ENCODE measurements at places on chromosomes 13 and 19. TPM values are rescaled to one million over a fixed set of nuclear protein-coding genes. Genes with fewer than 3 reads are reported as not detected.

SLC5A5 gene
- not detected for total RNA-seq

GRCh38 chr13:90591260-90591926 lies 756.1 kb upstream of the MIR17HG start:
- no peak for DNase-seq

DNA sequence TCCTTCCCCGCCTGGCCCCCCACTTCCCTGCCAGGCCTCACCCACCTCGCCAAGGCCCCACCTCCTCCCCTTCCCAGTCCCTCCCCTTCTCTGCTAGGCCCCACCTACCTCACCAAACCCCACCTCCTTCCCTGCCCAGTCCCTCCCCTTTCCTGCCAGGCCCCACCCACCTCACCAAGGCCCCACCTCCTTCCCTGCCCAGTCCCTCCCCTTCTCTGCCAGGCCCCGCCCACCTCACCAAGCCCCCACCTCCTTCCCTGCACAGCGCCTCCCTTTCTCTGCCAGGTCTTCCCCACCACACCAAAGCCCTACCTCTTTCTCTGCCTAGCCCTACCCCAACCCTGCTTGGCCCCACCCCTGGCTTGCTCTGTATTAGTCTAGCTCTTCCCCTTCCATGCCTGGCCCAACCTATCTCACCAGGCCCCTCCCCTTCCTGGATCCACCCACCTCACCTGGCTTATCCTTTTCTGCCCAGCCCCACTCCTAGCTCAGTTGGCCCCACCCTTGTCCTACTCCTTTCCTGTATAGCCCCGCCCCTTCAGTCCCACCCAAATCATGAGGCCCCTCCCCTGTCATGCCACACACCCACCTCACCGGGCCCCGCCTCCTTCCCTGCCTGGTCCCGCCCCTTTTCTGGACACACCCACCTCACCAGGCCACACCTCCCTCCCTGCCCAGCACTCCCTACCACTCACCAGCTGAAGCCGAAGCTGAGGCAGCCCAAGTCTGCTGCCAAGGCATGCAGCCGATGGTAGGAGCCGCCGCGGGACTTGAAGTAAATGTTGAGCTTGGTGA lies 16.2 kb downstream of the CERS1 start:
- peak; percentile 27 for DNase-seq

DNA sequence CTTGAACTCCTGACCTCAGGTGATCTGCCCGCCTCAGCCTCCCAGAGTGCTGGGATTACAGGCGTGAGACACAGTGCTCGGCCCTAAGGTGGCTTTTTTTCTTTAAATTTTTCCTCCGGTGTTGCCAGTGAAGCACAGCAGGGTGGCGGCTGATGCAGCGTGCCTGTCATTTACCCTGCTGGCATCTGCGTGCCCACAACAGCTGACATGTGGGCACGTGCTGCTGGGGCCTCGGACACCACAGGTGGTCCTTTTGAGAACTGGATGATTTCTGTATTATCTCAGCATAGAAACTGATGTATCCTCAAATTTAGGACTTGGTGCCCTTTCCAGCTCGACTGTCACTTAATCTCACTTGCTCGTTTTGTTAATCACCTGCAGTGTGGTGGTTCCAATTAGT lies 31.2 kb upstream of the TEX29 start:
- DNase-seq = no peak

DNA sequence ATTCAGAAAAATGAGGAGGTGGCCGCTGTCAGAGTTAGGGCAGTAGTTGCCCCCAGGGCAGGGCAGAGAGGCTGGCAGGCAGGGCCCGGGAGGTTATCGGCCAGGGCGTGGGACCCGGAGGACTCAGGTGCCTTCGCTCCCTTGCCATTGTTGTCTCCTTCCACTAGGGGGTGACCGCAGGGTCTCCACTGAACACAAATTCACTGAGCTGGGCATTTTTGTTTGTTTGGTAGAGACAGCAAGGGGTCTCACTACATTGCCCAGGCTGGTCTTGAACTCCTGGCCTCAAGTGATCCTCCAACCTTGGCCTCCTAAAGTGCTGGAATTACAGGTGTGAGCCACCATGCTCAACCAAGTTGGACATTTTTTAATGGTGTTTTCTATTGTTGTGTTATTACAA lies 25.1 kb downstream of the CARS2 start:
- DNase-seq = peak; percentile 22

- DNase-seq = no peak
These were observed 30.3 kb downstream of the RASA3 start for GRCh38 chr13:114102131-114102520.

GRCh38 chr13:103539721-103540381 lies 473.6 kb upstream of the SLC10A2 start:
- no peak for DNase-seq

DNA sequence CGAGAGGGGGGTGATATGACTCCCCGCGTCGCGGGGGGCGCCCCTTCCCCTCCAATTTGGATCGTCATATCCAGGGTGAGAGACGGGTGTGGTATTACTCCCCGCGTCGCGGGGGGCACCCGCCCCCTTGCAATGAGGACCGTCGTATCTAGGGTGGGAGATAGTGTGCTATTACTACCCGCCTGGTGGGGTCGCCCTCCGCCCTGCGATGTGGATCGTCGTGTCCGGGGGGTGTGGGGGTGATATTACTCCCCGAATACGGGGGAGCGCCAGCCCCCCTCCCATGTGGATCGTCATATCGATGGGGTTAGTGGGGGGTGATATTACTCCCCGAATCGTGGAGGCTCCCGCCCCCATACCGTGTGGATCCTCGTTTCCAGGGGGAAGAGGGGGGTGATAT lies 29.2 kb upstream of the RGCC start:
- DNase-seq = no peak

- DNase-seq = no peak
These were observed 323.0 kb downstream of the DNAJC15 start for GRCh38 chr13:43346427-43346826.

- DNase-seq = no peak
These were observed at the start of gene KLK13 for GRCh38 chr19:51064534-51065220. KLK13 (minus strand) TSS chr19:51065092; CDS start chr19:51065067, 25 bp downstream.
